ENCODE measurements at places on chromosomes 6 and 20.

GRCh38 chr6:159168536-159169192 lies 536 bp upstream of the FNDC1 start:
- no peak for DNase-seq

DNA sequence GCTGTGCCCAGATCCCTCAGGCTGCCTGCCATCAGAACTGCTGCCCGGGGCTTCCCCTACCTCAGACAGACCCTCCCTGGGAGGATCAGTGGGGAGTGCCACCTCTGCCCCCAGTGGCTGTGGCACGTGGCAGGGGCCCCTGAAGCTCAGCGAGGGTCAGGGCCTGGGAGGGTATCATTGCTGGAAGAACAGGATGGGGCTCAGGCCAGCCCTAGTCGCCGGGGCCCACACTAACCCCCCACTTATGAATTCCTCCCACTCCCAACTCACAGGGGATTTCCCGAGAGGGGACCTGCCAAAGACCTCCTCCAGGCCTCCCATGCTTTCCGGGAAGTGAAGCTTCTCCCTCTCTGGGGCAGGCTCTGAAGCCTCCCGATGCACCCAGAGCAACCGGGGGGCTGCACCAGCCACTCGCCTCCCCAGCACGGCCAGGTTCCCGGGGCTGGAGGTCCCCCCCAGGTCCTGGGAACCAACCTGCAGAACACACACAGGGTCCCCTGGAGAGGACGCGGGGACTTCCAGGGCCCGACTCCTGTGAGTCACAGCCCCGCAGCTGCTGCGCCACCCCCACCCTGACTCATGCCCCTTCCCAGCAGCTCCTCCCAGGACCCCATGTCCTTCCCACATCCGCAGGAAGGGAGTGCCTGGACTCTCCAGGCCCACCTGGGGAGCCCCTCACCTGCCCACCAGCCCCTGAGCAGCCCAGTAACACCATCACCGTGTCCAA lies 2.5 kb downstream of the TNFRSF6B start:
- peak; percentile 72 for DNase-seq

- peak; percentile 47 for DNase-seq
These were observed at the start of gene TAF4 for GRCh38 chr20:62065674-62066338. TAF4 (minus strand) TSS chr20:62065881; CDS start chr20:62065810, 71 bp downstream.

- DNase-seq, result peak; percentile 69
These were observed 802.9 kb downstream of the MAFB start for GRCh38 chr20:39885975-39886649.

DNA sequence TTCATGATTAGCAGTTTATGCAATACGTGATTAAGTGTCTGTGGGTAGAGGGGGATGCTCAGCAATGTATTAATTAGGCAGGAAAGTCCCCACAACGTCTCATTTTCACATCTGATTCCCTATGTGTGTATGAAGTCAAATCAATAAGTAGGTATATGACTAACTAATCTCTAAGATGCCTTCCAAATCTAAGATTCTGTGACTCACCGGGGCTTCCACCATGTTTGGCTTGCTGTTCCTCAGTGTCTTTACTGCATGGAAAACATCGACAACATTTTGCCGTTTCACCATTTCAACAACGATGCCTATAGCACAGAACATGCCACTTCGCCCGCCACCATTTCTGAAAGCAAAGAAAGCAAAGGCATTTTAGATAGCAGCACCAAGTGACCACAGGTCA lies 72.0 kb upstream of the THEMIS start:
- DNase-seq, result no peak

DNA sequence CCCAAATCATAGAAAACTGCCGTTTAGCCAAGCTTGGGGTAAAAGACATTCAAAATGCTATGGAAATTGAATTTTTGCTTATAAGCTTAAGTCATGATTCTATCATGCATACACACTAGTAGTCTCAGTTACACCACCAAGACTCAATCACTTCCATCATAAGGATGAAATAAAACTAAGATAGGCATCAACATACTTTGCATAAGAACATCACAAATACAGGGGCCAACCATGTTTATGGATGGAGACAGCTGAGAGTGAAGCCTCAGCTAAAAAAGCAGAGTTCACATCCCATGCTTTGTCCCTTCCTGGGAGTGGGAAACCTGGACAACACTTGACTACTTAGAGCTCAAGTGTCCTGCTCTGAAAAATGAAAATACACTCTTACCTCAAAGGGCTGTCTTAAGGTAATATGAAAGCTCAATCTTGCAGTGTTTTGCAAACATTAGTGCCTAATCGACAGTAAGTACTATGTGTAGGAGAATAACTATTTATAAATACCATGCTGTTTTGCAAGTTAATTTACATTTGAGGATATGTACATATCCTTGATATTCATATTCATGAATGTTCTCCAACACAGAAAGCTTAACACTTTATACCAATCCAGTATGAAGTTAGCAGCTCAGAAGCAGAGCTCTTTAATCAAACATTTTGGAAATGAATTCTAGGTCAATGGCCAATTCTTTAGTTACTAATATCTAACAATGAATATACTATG lies 32.0 kb upstream of the SMIM28 start:
- no peak for DNase-seq

Data from HFFc6 (cell line).